ENCODE measurements at places on chromosomes 3 and 15.
A peak's percentile ranks its signal among the peaks of the same experiment; 100 is the strongest.

DNA sequence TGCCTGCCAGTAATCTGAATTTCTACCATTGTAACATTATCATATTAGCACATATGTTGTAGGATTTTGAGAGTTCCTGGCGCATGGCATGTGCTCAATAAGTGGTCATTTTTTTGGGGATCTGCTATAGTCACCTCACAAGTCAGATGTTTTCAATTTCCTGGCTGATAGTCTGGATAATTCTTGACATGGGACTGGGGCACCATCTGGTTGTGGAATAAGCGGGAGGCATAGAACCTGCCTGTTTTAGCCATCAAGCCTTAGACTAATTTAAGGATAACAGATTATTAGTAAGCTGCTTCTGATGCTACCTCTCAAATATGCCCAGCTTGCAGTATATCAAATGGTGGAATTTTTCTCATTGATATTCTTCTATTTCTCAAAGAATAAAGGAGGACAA is 39.1 kb downstream of the GASK1A start:
- DNase-seq = no peak

DNA sequence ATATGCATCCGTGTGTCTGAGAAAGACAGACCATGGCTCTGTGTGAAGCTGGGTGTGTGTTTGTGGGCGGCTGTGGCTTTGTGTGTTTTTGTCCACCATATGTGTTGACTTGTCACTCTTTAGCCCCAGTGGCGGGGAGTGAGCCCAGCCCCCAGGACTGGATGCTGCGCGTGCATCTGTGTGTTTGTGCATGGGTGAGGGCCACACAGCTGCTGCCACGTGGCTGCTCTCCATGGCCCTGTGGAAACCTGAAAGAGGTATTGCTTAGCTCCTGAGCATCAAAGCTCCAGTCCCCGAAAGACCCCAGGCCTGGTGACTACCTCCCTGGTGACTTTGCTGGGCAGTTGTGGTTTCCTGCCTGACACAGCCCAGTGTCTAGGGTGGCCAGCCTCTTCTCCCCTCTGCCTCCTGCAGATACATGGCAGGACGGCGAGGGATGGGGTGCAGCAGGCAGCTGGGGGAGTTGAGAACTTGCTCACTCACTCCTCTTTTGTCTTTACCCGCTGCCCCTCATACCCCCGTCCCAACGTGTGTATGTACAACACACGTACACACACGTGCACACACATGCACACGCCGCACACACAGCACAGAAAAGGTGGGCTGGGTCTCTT is 6.5 kb downstream of the EPHB3 start:
- DNase-seq = no peak

DNA sequence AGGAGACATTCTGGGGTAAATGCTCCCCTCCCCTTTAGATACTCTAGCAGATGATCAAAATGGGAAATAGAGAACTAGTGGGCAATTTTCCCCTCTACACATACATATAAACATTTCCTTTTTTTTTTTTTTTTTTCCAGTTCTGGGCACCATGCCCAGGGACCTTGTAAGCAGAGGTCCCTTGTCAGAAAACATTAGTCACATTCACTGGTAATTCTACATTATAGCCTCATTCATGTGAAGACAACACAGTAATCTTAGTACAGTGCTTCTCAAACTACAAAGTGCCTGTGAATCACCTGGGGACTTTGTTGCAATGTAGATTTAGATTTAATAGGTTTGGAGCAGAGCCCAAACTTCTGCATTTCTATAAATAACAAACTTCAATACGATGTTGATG is 60.1 kb upstream of the ACTC1 start:
- DNase-seq = peak; percentile 19

GRCh38 chr3:24174614-24175013 is 229.5 kb downstream of the NR1D2 start:
- DNase-seq = no peak
